ENCODE measurements at places on chromosomes 3 and 15. TPM values are rescaled to one million over a fixed set of nuclear protein-coding genes. Genes with fewer than 3 reads are reported as not detected.

- DNase-seq: no peak
- peaks cover 22% of the 10 kb centered on the region for H3K4me1 ChIP-seq
- H3K4me3 ChIP-seq: no peak overlapping the region
- no peak overlapping the region for H3K27ac ChIP-seq
Observed at GRCh38 chr15:38795471-38796245, 231.0 kb upstream of the RASGRP1 start.

GRCh38 chr15:79296583-79296982 lies 14.1 kb downstream of the ANKRD34C start:
- no peak overlapping the region for H3K27ac ChIP-seq
- peaks cover 55% of the 10 kb centered on the region for H3K27me3 ChIP-seq

DNA sequence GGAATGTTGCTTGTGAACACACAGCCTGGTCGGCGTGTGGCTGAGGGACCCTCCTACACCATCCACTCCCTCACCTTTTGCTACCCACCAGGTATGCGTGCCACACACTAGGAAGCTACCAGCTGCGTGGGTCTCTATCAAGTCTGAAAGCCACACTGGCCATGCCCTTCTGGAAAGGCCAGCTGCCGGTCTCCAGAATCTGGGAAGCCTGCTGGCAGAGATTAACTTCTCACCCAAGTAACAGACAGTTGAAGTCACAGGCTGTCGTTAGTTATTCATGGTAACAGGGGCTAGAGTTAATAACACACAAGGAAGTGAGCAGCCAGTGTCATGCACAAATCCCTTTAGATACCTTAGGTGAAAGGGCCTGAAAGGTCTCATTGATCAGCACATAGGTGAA lies 48.1 kb downstream of the SUSD5 start:
- DNase-seq: no peak
- H3K36me3 ChIP-seq: peaks cover 11% of the 10 kb centered on the region
- no peak overlapping the region for H3K27ac ChIP-seq

DNA sequence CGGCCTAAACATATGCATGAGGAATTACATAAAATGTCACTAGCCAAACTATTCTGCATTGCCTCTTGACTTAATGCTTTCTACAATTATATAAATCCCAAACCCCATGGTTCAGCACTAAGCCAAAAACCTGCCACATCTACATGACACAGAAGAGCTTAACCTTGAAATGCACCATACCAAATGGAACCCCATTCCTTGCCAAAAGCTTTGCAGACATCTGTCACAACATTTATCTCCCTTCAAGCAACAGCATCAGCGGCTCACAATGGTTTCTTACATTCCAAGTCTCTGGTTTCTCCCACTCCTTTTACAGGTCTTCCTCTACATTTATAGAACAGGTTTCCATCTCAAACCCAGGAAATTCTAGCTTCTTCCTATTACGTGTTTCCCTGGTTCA lies 58.4 kb upstream of the GYG1 start:
- peaks cover 2% of the 10 kb centered on the region for H3K27me3 ChIP-seq
- no peaks in the 10 kb centered on the region for H3K36me3 ChIP-seq
- no peak overlapping the region for H3K4me3 ChIP-seq
- no peak overlapping the region for H3K27ac ChIP-seq

DNA sequence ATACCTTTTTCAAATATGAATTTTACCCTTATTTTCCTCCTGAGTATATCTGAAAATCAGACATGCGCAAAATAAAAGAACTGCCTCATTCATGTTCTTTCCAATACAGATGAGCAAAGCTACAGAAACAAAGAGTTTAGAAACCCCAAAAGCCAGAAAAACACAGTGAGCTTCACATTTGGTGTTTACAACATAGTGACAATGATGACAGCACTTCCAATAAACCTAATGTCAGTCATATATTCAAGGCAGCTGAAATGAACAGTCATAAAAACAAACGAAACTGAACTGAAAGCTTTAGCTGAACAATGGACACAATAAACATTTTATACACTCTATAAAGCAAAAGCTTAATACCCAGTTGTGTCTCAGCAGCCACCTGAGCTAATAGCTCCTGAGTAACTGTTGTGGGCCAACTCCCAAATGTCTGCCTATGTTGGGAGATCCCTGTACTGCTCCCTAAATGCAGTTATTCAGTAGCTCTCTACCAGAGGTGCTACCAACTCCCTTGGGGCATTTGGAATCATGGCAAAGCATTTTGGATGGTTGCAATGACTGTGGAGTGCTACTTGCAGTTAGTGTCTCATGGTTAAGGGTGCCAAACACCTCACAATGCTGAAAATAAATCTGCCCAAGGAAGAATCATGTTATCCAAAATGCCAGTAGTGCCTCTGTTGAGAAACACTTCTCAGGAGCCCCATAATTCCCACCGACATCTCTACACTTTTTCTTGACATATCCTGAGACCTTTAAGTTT lies 131.5 kb downstream of the TGFBR2 start:
- no peaks in the 10 kb centered on the region for H3K4me1 ChIP-seq
- H3K4me3 ChIP-seq: no peak overlapping the region
- H3K36me3 ChIP-seq: no peaks in the 10 kb centered on the region
- no peak overlapping the region for H3K27ac ChIP-seq
- no peak for DNase-seq
- H3K27me3 ChIP-seq: no peaks in the 10 kb centered on the region

DNA sequence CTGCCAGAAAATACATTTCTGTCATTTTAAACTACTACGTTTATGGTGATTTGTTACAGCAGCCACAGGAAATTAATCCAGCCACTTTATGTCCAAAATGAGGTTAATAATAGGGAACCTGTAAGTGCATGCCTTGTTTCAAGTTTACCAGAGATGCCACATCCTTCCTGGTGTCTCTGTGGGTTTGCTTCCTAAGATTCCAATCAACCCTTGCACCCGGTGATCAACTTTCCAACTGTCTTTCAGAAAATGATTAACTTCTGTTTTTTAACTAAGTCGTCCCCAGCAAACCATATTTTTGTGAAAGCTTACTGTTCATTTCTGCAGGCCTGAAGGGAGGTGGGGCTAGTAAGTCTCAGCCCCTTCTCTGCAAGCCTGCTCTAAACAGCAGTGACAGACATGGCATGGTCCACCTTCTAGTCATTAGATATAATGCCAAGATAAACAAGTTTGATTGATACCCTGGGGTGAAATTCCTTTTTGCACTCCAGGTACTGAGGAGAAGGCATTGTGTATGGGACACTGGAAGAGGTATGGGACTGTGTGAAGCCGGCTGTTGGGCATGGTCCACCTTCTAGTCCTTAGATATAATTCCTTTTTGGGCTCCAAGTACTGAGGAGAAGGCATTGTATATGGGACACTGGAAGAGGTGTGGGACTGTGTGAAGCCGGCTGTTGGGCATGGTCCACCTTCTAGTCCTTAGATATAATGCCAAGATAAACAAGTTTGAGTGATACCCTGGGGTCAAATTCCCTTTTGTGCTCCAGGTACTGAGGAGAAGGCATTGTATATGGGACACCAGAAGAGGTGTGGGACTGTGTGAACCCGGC lies 11.1 kb upstream of the TMC3 start:
- no peak for DNase-seq
- H3K27ac ChIP-seq: no peak overlapping the region

- no peak for DNase-seq
- no peak overlapping the region for H3K4me3 ChIP-seq
- no peaks in the 10 kb centered on the region for H3K36me3 ChIP-seq
- H3K27me3 ChIP-seq: peaks cover 24% of the 10 kb centered on the region
- H3K4me1 ChIP-seq: peaks cover 9% of the 10 kb centered on the region
Observed at GRCh38 chr3:72460205-72461174, 387.8 kb downstream of the SHQ1 start.

- H3K27me3 ChIP-seq: no peaks in the 10 kb centered on the region
- H3K36me3 ChIP-seq: no peaks in the 10 kb centered on the region
- H3K4me3 ChIP-seq: no peak overlapping the region
- H3K27ac ChIP-seq: no peak overlapping the region
- peaks cover 24% of the 10 kb centered on the region for H3K4me1 ChIP-seq
Observed at GRCh38 chr3:190229632-190230424, 92.4 kb downstream of the CLDN1 start.

- no peaks in the 10 kb centered on the region for H3K4me1 ChIP-seq
- DNase-seq: peak; percentile 81
- H3K36me3 ChIP-seq: peaks cover 36% of the 10 kb centered on the region
- H3K27ac ChIP-seq: no peak overlapping the region
- no peaks in the 10 kb centered on the region for H3K27me3 ChIP-seq
- H3K4me3 ChIP-seq: no peak overlapping the region
Observed at GRCh38 chr15:89633585-89633984, 21.7 kb downstream of the KIF7 start.

DNA sequence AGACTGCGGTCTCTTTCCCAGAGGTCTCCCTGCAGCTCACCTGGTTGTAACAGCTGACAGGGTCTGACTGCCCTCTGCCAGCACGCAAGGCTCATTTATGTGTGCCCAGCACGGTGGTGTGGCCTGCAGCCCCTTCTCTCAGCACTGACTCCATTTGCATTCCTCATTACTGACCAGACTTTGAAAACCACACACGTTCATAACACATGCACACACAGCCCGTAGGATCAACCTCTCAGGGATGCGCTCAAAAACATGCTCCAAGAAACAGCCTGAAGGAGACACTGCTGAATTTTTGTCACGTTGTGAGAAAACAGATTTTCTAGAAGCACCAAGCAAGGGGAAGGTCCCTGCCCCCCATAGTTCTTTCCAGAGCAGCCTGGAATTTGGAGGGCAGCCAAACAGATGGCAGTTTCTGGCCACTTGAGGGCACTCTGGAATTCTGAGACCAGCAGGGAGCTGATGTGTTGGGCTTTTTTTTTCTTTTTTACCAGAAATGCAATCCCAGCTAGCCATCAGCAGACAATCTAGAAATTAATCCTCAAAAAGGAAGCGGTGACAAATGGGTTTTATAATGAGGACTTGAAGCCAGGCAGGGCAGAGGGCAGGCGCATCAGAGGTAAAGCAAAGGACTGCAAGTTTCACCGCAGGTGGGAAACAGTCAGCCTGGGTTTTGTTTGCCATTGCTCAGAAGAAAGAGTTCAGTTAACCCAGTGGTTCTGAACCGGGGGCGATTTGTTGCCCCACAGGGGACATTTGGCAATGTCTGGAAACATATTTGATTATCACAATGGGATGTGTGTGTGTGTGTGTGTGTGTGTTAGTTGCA lies 170.5 kb upstream of the PROK2 start:
- peak overlapping the region; percentile 5 for H3K27ac ChIP-seq
- no peak overlapping the region for H3K4me3 ChIP-seq
- H3K27me3 ChIP-seq: peaks cover 19% of the 10 kb centered on the region
- DNase-seq: no peak
- no peaks in the 10 kb centered on the region for H3K36me3 ChIP-seq

GRCh38 chr3:15541371-15541770 lies 19.9 kb upstream of the COLQ start:
- no peak for DNase-seq
- H3K36me3 ChIP-seq: peaks cover 2% of the 10 kb centered on the region
- H3K27me3 ChIP-seq: no peaks in the 10 kb centered on the region
- no peak overlapping the region for H3K4me3 ChIP-seq

DNA sequence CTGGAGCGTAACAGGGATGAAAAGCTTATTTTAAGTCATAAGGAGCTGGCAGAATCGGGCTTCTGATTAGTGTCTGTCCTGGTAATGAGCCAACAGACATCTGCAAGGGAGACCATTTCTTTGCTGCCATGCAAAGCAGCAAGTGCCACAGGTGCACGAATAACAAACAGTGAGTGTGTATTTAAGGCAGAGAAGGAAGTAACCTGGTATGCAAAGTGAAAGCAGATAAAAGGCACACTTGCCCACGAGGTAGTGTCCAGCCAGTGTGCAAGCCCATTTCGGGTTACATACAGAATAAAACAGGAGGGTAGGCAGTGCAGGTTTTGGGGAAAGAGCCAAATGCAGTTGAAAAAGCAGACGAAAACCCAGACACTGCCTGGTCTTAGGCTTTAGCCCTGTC lies 1153.7 kb downstream of the SI start:
- no peaks in the 10 kb centered on the region for H3K36me3 ChIP-seq
- H3K27ac ChIP-seq: no peak overlapping the region

GRCh38 chr3:79002465-79003372 lies 765.1 kb downstream of the ROBO1 start:
- no peak overlapping the region for H3K27ac ChIP-seq
- no peaks in the 10 kb centered on the region for H3K27me3 ChIP-seq
- no peak overlapping the region for H3K4me3 ChIP-seq
- DNase-seq: no peak

- no peak overlapping the region for H3K27ac ChIP-seq
- no peak overlapping the region for H3K4me3 ChIP-seq
- H3K4me1 ChIP-seq: peaks cover 9% of the 10 kb centered on the region
- DNase-seq: no peak
Observed at GRCh38 chr3:38493031-38493430, 3.1 kb upstream of the EXOG start.

DNA sequence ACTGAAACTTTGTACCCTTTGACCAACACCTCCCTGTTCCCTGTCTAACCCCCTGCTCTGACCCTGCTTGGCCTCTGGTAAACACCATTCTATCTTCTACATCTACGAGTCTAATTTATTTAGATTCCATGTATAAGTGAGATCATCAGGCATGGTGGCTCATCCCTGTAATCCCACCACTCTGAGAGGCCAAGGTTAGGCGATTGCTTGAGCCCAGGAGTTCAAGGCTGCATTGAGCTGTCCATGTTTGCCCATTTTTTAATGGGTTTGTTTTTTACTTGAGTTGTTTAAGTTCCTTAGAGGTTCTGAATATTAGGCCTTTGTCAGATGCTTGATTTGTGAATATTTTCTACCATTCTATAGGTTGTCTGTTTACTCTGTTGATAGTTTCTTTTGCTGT lies 16.9 kb downstream of the FBXW12 start:
- no peak overlapping the region for H3K27ac ChIP-seq
- H3K36me3 ChIP-seq: peaks cover 10% of the 10 kb centered on the region
- DNase-seq: no peak
- H3K4me3 ChIP-seq: no peak overlapping the region

DNA sequence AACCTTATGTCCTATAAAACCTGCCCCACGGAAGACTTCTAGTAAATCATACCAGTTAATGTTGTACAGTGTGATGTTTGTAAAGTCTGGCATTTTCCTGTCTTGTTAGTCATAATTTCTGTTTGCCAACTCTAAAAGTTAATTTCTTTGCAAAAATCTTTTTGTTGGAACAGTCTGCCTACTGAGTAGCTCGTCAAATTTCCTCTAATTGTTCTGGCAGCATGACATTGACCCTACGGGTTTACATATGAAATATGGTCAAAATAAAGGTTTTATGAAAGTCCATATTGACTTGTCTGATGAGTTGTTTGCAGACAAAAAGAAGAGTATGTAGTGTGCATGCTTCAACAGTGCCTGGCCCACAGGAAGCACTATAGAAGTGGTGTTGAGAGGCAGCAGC lies 79.8 kb upstream of the SOX2 start:
- no peak overlapping the region for H3K4me3 ChIP-seq
- DNase-seq: no peak
- peaks cover 10% of the 10 kb centered on the region for H3K4me1 ChIP-seq
- H3K27me3 ChIP-seq: no peaks in the 10 kb centered on the region

CTSH gene
- 22.5 TPM for total RNA-seq

APBA2 gene
- total RNA-seq: 26.4 TPM

PEX5L gene
- not detected for total RNA-seq

DPH3 gene
- total RNA-seq: 19.8 TPM

ZIC1 gene
- 57.3 TPM for total RNA-seq
